Liver (tissue), 10 donors: ENCODE measurements at places on chromosomes 3 and 15. TPM values are rescaled to one million over a fixed set of nuclear protein-coding genes. Genes with fewer than 3 reads are reported as not detected.
A peak's percentile ranks its signal among the peaks of the same experiment; 100 is the strongest.

DNA sequence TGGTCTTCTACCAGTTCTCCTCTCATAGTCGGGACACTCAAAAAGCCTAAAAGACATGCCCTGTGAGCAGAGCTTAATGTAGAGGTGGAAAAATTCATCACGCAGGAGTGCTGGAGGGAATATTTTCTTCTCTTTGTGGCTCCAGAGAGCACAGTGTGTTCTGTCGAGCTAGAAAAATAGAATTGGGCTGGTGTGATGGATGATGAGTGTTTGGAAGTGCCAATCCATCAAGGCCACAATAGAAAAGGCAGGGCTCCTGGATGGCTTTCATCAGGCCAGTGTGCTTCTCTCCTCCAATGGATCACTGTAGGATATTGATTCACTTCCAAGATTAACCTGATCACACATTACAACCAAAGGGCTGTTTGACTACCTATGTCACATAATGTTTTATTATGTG, 65.7 kb downstream of the CD47 start:
- H3K36me3 ChIP-seq, result no peaks in the 10 kb centered on the region
- H3K27me3 ChIP-seq, result no peaks in the 10 kb centered on the region
- H3K4me1 ChIP-seq, result no peaks in the 10 kb centered on the region
- no peak for DNase-seq

GRCh38 chr3:24368605-24369004, 126.0 kb downstream of the THRB start:
- no peaks in the 10 kb centered on the region for H3K27me3 ChIP-seq
- H3K27ac ChIP-seq, result no peak overlapping the region
- DNase-seq, result no peak
- H3K4me3 ChIP-seq, result no peak overlapping the region
- peaks cover 2% of the 10 kb centered on the region for H3K4me1 ChIP-seq
- no peaks in the 10 kb centered on the region for H3K36me3 ChIP-seq

DNA sequence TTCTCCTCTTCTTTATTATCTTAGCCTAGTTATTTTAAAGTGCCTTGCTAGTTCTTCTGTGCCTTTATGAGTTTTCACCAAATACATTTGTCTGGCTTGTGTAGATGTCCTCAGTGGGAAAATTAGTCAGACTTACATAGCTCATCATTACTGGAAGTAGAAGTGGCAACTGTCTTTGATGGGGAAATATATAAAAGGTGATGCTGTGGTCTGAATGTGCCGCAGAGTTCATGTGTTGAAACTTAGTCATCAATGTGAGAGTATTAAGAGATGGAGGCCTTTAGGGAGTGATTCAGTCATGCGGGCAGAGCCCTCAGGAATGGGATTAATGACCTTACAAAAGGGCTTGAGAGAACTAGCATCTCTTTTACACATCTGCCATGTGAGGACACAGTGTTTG, 6.4 kb upstream of the ERICH6 start:
- no peaks in the 10 kb centered on the region for H3K27me3 ChIP-seq
- no peak for DNase-seq
- H3K36me3 ChIP-seq, result no peaks in the 10 kb centered on the region
- H3K4me1 ChIP-seq, result no peaks in the 10 kb centered on the region
- no peak overlapping the region for H3K27ac ChIP-seq

- peak; percentile 9 for DNase-seq
- no peaks in the 10 kb centered on the region for H3K27me3 ChIP-seq
- H3K36me3 ChIP-seq, result peaks cover 6% of the 10 kb centered on the region
- H3K27ac ChIP-seq, result no peak overlapping the region
Observed at GRCh38 chr15:101058735-101059134, 139.6 kb downstream of the LRRK1 start.

The ABCC5 gene
- total RNA-seq, result 35.7 TPM

The GOLGA6L7 gene
- not detected for total RNA-seq

The PLSCR5 gene
- total RNA-seq, result not detected

The GOLGA8R gene
- 6.0 TPM for total RNA-seq

The CAPN3 gene
- total RNA-seq, result 6.1 TPM

The ULK3 gene
- 15.4 TPM for total RNA-seq

The ATP13A5 gene
- not detected for total RNA-seq

The ONECUT1 gene
- 14.1 TPM for total RNA-seq
